NCI-H345 (cell line): ENCODE measurements at places on chromosomes 7 and 10.

GRCh38 chr7:138359870-138360559, 100.0 kb upstream of the TRIM24 start:
- DNase-seq, result no peak

GRCh38 chr10:86110156-86110786, 256.3 kb downstream of the GRID1 start:
- no peak for DNase-seq

- DNase-seq, result peak; percentile 77
Measured at GRCh38 chr7:4753598-4754432, 21.6 kb upstream of the AP5Z1 start.

GRCh38 chr7:135925210-135925609, 51.9 kb downstream of the MTPN start:
- DNase-seq, result peak; percentile 60

- no peak for DNase-seq
Measured at GRCh38 chr10:105149371-105149891, 508.3 kb downstream of the SORCS3 start.
